ENCODE measurements at places on chromosomes 2 and 18.

- DNase-seq, result no peak
These were observed 17.7 kb upstream of the MAL start for GRCh38 chr2:95007822-95008221.

DNA sequence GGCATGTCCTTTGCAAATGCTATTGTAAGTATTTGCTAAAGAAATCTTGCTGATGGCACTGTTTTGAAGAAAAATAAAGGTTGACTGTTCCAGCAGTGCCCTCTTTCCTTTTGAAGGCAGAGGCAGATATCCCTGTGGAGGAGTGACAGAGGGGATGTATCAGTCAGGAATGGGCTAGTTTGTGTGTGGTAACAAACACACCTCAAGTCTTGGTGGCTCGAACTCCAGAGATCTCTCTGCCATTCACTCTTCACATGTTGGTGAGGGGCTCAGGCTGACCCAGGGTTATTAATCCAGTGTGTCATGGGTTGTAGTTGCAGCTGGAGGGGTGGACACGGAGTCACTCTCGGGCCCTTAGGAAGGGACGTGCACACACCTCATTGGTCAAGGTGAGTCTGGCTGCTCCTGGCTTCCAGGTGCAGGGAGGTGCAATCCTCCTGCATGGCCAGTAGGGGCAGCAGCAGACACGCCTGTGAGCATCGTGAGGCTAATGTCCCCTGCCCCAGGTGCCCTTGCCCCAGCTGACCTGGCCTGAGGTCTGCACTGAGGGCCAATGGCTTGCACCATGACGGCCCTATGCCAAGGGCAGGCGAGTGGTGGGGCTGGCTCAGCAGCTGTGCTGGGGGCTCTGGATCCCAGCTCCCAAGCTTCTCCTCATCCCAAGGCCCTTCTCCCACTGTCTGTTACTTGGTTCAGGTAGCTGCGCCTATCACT, 146.5 kb downstream of the ASB1 start:
- DNase-seq, result peak; percentile 63

DNA sequence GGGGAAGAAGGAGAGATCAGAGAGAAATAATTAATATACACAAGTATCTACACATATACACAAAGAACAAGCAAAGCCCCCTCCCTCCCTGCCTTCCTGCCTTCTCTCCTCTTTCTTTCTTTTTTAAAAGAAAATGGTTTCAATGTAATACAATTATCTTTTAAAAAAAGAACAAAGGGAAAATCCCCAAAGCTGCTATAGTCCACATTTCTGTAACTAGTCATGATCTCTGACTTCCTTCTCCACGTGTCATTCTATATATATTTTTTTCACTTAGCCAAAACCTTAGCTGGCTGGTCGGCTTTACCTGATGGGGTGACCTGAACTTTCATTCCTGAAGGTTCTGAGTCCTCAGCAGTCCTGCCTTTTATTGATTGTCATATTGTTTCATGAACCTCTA, 44.3 kb downstream of the MAP3K20 start:
- DNase-seq, result no peak

DNA sequence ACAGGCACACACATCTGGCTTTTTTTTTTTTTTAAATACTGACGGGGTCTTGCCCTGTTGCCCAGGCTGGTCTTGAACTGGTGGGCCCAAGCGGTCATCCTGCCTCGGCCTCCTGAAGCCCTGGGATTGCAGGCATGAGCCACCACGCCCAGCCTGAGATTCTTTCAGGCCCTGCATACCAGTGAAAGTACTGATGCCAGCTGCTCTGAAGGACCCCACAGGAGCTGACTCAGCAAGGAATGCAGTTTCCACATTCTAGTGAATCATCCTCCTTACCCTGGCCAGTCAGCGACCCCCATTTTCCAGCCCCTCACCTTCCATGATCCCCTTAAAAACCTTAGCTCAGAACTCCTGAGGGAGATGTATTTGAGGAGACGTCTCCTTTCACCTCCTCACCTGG, 5.8 kb upstream of the DTYMK start:
- no peak for DNase-seq

- DNase-seq, result no peak
These were observed 104.9 kb downstream of the ANKRD44 start for GRCh38 chr2:197205585-197206215.

DNA sequence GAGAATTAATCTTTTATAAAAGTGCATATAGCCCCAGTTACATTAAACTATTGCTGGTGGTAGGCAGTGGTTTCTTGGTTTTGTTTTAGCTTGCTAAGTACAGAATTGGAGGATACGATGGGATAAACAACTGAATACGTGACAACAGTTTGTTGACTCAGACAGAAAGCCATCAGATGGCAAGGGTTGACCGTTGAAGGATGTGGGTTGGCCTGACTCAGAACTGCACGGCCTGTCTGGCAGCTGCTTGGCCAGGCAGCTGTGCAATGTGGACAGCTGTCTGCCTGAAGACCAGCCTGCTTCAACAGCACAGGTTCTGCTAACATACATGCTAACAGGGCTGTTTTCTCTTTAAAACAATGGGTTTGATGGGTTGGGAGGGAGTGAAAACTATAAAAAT, 46.6 kb downstream of the PRKRA start:
- peak; percentile 35 for DNase-seq

GRCh38 chr2:119668546-119668945, 10.5 kb upstream of the TMEM177 start:
- DNase-seq, result no peak

DNA sequence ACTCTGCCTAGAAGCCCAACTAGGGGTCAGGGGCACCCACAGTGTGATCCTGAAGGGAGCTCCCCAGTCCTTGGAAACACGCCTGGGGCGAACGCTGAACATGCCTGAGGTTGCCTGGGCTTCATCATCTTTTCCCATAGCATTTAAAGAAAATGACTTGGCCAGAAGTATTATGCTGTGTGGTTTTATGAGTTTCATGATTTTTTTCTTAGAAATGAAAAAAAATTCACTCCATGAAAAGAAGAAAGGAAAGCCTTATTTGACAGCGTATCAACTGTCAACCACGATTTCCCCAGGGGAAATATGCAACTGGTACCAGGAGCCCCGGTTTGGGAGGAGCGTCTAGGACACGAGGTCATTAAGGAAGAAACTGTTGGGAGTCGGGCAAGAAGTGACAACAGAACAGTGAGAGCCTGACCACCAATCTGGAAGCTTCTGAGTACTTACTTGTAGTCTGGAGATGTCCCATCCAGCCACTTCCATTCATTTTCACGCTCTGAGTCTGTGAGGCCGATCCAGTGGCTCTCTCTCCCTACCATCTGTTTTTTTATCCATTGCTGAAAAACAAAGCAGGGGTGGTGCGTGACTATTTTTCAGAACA, 63.5 kb upstream of the THOC1 start:
- DNase-seq, result no peak

GRCh38 chr2:102418421-102418961, 4.5 kb upstream of the IL18RAP start:
- DNase-seq, result no peak

GRCh38 chr2:130374587-130375290, 18.9 kb downstream of the PTPN18 start:
- DNase-seq, result no peak

DNA sequence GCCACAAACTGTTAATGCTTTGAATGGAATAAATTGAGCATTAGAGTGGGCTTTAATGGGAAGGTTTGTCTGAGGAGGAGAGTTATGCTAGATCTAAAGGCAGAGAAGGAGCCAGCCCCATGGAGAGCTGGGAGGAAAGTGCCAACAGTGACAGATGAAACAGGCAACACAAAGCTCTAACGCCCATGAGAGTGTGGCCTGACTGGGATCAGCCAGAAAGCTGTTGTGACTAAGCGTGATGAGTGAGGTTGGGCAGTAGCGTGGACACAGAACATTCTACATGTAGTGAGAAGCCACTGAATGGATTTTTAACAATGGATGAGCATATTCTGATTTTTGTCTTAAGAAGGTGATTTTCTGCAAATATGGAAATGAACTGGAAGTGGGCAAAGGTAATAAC, 185.3 kb upstream of the SIX2 start:
- DNase-seq, result no peak

DNA sequence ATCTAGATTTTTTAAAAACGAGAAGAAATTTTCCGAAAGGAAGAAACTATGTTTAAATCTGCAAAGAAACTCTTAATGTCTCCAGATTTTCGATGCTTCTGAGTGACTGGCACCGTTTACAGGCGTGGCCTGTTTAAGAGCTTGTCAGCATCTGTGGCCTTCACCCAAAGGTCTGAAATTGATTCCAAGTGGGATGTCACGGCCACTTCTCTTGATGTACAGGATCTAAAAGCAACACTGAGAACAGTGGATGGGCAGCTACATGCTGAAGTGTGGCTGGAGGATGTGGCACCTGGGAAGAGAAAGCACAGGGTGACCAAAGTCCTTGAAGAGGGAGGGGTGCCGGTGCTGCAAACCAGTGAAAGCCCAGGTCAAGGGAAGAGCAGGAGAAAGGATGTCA, 28.0 kb downstream of the EMILIN2 start:
- no peak for DNase-seq

GRCh38 chr18:39624961-39625360, 2059.4 kb upstream of the CELF4 start:
- DNase-seq, result no peak

All from GM12891 (cell line).